ENCODE measurements at places on chromosomes 4 and X. TPM values are rescaled to one million over a fixed set of nuclear protein-coding genes. Genes with fewer than 3 reads are reported as not detected.

ZNF732 gene
- not detected for total RNA-seq

NKX3-2 gene
- total RNA-seq = not detected

S100P gene
- total RNA-seq = 2.5 TPM

RAB40AL gene
- 0.61 TPM for total RNA-seq

TAF7L gene
- not detected for total RNA-seq

CXCL1 gene
- total RNA-seq = not detected

TCEAL2 gene
- total RNA-seq = 0.58 TPM

UGDH gene
- total RNA-seq = 31.1 TPM

SHROOM3 gene
- not detected for total RNA-seq

SCD5 gene
- 0.21 TPM for total RNA-seq

LONRF3 gene
- total RNA-seq = 3.7 TPM

REELD1 gene
- total RNA-seq = 0.15 TPM

GAGE13 gene
- not detected for total RNA-seq

MAGEH1 gene
- total RNA-seq = 14.5 TPM

XAGE2 gene
- total RNA-seq = not detected

MSN gene
- 436 TPM for total RNA-seq

USP11 gene
- 26.6 TPM for total RNA-seq

GAB1 gene
- total RNA-seq = 0.32 TPM

All from activated T-helper 17 cell treated with anti-CD3 and anti-CD28 coated beads, Interleukin-2, amount 50 U/mL, for 72 hours (primary cell).